COR-L47 (cell line): ENCODE measurements at places on chromosomes 5 and 9.
A peak's percentile ranks its signal among the peaks of the same experiment; 100 is the strongest.

- DNase-seq = no peak
These were observed 435.9 kb downstream of the HCN1 start for GRCh38 chr5:45260292-45260691.

- DNase-seq = no peak
These were observed 161.4 kb downstream of the PAX5 start for GRCh38 chr9:36872641-36873040.

DNA sequence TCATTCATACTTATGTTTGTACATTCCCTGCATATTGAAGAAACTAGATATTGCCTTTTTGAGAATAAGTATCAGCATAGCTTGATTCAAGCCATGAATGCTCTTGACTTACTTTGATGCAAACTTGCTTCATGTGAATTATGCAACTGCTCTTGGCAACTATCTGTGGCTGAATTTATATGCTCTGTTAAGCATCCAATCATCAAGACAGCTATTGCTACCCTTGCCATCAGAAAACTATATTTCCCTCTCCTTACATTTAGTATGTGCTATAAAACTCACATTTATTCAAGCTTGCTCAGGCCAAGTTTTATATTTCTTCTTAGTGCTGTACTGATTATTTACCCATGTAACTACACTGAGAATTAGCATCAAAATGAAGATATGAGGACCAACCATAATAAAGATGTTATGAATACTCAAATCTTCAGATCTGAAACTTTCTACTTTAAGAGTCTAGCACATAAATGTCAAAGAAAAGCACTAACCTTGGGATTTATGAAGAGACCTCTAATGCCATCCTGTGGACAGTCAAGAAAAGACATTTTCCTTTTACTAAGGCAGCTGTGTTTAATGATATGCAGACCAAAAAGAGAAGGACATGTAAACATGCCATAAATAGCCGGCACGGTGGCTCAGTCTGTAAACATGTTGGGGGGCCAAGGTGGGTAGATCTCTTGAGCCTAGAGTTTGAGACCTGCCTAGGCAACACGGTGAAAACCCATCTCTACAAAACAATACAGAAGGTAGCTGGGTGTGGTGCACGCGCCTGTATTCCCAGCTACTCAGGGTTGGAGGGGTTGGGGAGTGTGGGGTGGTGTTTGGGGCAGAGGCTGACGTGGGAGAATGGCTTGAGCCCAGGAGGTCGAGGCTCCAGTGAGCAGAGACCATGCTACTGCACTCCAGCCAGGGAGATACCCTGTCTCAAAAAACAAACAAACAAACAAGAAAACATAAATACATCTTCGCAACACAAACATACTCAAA is 267.0 kb upstream of the TYRP1 start:
- DNase-seq = peak; percentile 0

- peak; percentile 46 for DNase-seq
These were observed 4.0 kb upstream of the NIPSNAP3A start for GRCh38 chr9:104743376-104743985.

- no peak for DNase-seq
These were observed 17.0 kb downstream of the BICD2 start for GRCh38 chr9:92747459-92748232.

DNA sequence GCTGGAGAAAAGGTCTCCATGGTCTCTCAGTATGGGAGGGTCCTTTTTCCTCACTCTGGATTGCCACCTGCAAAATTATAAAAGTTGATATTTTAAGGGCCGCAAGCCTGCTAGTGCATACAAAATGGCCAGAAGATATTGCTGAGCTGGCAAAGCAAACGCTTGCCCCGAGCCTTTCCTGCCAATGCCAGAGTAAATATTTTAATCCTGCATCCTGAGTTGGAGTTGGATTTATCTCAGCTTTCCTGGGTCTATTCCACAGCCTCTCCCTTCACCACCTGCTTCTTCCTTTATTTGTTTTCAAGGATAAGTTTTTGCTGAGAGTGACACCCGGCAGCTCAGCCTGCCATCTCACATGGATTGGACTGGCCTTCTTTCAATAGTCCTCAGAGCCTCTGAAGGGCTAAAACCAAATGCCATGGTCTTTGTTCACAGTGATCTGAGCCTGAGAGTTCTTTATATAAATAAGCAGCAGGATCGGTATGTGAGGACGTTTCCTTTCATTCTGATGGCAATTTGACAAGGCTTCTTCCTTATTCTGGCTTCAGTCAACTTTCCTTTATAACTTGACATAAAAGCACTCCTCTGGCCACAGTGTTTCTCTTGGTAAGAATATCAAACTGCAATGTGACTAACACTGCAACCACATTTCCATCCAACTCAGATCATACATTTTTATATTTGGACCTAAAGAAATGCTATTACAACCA is 170.1 kb downstream of the ADAMTS12 start:
- DNase-seq = no peak

GRCh38 chr5:88145611-88146467 is 122.8 kb downstream of the TMEM161B start:
- no peak for DNase-seq

DNA sequence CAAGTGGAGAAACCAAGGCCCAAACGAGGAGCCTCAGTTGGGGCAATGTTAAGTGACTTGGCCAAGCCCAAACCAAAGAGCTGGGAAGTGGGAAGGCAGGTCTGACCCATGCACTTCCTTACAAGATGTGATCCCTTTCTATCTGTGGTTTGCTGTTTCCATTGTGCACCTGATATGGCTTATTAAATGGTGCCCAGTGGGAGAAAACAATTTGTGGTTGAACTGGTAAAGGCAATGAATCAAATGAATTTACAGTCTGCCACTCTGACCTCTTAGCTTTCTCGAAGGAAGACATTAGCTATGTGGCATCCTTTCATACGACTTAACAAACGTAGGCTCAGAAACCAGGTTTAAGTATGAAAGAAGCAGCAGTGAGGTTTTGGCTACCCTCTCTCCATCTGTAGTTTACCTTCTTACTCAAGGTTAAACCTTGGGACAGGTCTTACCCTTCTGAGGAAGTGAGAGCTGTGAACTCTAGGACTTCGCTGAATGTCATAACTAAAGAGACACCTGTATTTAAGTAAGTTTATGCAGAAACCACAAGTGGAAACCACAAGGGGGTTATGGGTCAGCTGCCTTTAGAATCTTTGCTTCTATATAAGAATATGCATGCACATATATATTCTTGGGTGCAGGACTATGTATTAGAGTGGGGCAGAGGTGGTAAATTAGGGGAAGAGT is 100.5 kb upstream of the SPATA31D4 start:
- no peak for DNase-seq

GRCh38 chr9:93256878-93257807 is 73.2 kb downstream of the WNK2 start:
- no peak for DNase-seq

DNA sequence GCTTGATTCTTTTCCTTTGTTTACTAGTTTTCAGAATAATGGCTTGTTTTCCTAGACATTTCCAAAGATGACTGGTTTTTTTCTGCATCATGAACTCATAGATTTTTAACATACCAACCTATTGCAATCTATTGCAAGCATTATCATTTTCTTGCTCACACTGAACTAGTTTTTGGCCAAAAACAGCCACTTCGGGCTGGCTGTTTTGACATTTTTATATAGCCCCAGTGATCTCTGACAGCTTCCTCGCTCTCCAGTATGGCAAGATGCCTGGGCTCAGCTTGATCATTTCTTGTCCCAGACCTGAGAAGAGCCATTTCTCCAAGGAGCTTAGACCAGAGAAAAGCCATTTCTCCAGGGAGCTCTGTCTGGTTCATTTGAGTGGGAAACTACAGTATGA is 94.3 kb upstream of the MAMDC2 start:
- DNase-seq = no peak

GRCh38 chr5:54905246-54905795 is 80.1 kb downstream of the ESM1 start:
- DNase-seq = no peak

DNA sequence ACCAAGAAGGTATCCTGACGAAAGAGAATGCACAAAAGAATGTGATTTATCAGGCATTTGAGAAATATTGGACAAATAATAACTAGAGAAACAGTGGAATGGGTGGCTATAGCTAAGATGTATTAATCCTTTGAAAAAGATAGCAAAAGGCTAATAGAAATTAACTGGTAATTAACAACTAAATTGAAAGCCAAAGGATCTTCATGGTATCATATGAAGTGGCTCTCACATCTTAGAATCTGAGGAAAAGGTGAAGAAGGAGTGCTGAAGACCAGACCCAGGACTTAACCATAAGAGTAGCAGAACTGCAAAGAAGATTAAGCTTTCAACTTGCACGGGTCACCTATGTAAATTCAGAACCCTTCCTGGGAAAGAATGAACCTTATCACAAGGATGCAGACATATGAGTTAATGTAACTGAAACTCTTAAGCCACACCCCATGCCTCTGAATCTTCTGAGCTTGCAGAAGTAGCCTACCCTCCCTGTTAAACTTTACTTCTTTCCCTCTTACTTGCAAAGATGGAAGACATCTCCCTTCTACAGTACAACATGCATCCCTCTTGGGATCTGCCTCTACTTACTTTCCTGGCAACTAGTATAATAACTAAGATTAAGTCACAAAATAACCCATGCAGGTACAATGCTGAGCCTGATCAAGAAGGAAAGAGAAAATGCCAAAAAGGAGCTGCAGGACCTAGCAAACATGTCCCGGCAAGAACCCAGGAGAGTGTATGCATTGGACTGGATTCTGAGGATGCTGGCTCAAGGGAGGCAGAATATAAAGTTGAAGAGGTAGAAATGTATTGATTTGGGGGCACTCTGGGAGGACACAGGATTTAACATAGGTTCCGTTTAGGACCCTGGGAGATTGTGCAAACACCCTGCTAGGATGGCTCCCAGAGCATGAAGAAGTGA is 395.5 kb upstream of the SLC30A5 start:
- no peak for DNase-seq

GRCh38 chr9:118148990-118149389 is 444.8 kb downstream of the TLR4 start:
- no peak for DNase-seq

DNA sequence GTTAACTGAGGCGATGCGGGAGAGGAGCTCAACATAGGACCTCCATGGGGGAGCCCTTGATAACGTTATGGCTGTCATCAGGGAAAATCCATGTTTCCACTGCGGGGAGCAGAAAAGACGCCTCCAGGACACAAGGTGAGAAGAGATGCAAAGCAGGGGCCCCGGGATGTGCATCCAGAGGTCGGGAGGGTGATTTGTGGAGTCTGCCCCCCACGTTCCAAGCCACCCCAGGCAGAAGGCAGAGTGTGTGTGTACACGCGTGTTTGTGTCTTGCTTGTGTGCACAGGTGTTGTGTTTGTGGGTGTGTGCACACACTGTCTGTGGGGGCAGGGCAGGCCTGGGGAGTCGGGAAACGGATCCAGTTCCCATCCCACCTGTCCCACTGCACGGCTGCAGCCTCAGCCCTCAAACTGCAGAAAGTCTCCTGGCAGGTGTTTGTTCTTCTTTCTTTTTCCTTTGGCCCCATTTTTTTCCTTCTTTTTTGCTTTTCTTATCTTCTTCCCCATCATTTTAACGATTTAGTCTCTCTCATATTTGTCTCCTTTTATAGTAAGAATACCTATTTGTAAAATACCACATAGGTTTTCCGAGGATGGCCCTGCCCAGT is 17.4 kb upstream of the PLEKHG4B start:
- DNase-seq = no peak

DNA sequence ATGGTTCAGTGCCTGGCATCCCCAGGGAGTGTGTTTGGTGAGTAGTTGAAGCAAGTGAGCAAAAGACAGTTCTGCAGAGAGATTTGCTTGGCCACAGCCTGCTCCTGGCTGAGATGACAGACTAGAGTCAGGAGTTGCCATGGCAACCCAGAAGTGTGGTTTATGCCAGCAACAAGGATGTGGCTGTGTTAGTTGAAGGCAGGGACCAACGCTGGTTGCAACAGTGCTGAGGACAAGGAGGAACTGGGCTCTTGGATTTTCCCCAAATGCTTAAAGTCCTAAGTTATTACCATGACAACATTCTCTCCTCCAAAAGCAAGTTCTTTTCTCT is 2.7 kb downstream of the NXNL2 start:
- DNase-seq = peak; percentile 24

GRCh38 chr5:83516377-83516776 is 44.8 kb downstream of the VCAN start:
- no peak for DNase-seq

- no peak for DNase-seq
These were observed 246.7 kb downstream of the ADAMTSL1 start for GRCh38 chr9:18720691-18721090.

DNA sequence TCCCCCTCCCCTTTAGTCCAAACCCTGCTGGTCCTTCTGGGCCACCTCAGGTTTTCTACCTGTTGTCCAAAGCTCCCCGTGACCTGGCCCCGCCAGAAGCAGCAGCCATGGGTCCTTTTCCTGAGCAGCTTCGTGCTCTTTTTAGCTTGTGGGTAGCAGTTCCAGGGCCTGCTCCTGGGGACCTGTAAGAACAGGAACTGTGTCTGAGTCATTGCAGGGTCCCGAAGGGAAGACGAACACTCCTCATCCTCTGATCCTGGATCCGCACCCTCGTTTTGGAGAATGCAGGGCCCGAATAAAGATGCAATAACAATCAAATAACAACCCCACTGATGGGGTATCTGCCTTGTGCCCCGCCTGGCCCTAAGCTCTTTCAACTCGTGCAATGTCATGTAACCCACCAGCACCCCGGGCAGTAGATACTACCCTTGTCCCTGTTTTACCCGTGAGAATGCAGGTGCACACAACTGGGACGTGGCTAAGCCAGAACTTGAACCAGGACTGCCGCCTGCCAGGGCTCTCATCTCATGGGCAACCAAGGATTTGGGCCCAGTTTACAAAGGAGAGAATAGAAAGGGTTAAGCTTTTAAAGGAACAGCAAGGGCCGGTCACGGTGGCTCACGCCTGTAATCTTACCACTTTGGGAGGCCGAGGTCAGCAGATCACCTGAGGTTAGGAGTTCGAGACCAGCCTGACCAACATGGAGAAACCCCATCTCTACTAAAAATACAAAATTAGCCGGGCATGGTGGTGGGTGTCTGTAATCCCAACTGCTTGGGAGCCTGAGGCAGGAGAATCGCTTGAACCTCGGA is 33.2 kb downstream of the NEK6 start:
- DNase-seq = no peak

DNA sequence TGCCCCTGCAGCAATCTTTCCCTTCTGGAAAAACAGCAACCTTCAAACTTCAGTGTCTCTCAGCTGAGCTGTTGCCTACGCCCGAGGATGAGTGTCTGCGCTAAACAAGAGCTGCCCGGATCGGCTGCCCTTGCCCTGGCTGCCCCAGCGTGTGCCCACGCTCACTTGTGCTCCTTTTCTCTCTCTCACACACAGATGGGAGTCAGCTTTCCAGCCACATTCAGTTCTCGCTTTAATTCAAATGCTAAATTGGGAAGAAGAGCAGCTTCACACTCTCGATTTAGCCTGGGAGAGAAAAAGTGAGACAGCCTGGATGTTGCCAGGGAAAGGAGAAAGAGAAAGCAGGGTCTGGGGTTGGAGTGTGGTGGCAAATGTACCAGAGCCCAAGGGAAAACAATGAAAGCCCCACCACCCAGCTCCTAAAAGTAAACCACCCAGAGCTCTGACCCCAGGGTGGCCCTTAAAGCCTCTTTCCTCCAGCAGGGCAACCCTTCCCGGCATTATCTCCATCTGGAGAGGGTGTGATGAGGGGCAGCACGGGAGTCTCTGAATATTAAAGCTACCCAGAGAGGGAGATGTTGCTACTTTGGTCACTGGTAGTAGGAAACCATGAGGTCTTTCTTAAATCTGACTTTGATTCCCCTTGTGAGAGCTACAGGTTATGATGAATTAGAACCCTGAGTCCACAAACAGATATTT is 9.9 kb upstream of the EGR1 start:
- no peak for DNase-seq
